GM06990 (cell line): ENCODE measurements at places on chromosomes 13 and 19.

DNA sequence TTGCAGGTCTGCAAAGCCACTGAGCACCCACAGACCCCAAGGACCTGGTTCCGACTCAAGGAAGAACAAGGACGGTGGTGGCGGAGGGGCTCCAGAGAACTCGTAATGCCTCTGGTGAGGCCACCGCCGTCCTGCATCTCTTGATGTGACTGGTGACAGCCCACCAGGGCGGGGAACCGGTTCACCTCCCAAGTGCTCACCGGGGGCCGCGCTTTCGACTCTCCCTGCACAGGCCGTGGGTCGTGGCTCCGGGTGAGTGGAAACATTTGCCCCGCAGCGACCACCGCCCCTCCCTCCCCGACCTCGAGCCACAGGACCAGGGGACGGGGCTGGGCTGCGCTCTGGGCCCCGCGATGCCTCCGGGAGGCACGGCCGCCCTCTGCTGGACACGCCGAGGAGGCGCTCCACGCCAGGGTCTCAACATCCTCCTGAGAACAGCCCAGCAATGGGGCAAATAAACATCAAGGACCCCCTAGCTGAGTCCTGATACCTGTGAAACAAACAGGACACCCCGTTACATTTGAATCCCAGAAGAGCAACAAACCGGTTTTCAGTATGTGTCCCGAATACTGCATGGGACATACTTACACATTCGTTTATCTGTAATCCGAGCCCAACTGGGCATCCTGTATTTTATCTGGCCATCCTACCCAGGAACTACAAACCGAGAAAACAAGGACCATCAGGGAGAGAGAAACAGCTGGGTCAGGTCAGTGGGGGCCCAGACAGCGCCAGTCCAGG lies 3.9 kb upstream of the PLPP2 start:
- DNase-seq, result no peak

DNA sequence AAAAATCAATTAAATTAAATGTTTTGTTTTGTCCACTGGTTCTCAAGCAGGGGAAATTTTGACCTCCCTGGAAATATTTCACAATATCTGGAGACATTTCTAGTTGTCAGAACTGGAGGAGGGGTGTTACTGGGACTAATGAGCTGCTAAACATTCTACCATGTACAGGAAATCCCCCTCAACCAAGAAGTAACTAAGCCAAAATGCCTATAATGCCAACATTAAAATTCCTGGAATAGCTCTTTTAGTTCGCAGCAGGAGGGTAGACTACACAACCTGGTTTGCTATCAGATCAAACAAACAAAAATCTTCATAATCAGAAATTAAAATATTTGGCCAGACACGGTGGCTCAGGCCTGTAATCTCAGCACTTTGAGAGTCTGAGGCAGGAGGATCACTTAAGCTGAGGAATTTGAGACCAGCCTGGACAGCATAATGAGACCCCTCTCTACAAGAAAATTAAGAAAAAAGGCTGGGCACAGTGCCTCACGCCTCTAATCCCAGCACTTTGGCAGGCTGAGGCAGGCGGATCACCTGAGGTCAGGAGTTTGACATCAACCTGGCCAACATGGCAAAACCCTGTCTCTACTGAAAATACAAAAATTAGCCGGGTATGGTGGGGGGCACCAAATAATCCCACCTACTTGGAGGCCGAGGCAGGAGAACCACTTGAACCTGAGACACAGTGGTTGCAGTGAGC lies 13.7 kb upstream of the SMARCA4 start:
- no peak for DNase-seq

GRCh38 chr13:106432636-106433035 lies 102.8 kb downstream of the EFNB2 start:
- DNase-seq, result no peak

DNA sequence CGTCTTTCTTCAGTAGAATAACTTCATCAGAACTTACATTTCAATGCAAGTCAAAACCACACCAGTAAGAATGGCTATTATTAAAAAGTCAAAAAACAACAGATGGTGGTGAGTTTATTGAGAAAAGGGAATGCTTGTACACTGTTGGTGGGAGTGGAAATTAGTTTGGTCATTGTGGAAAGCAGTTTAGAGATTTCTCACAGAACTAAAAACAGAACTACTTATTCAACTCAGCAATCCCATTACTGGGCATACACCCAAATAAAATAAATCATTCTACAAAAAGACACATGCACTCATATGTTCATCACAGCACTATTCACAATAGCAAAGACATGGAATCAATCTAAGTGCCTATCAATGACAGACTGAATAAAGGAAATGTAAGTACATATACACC lies 231.2 kb downstream of the NHLRC3 start:
- DNase-seq, result no peak

GRCh38 chr13:47085346-47085745 lies 188.5 kb upstream of the HTR2A start:
- DNase-seq, result no peak

DNA sequence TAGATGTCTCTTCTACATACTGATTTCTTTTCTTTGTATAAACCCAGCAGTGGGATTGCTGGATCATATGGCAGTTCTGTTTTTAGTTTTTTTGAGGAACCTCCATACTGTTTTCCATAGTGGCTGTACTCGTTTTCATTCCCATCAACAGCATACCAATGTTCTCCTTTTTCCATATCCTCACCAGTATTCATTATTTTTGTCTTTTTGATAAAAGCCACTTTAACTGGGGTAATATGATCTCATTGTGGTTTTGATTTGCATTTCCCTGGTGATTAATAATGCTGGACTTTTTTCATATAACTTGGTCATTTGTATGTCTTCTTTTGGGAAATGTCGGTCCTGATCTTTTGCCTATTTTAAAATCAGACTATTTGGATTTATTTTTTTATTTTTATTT lies 108.5 kb downstream of the PAN3 start:
- no peak for DNase-seq

- DNase-seq, result no peak
Measured at GRCh38 chr19:1757468-1758230, 4.3 kb downstream of the ONECUT3 start.

DNA sequence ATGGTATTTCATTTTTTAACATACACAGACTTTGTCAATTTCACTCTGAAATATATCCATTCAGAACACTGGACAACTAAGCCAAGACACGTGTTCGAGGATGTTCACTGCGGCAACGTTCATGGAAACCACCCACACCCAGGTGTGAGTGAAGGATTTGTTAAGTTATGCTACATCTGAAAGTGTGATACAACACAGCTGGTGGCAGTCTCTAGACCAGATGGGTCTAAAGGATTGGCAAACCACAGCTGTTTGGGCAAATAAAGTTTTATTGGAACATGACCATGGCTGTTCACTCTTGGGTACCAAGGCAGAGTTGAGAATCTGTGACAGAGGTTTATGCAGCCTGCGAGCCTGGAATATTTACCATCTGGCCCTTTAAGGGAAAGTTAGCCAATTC lies 12.0 kb downstream of the SLC7A9 start:
- no peak for DNase-seq

GRCh38 chr19:17778968-17779929 lies 15.7 kb upstream of the B3GNT3 start:
- no peak for DNase-seq

DNA sequence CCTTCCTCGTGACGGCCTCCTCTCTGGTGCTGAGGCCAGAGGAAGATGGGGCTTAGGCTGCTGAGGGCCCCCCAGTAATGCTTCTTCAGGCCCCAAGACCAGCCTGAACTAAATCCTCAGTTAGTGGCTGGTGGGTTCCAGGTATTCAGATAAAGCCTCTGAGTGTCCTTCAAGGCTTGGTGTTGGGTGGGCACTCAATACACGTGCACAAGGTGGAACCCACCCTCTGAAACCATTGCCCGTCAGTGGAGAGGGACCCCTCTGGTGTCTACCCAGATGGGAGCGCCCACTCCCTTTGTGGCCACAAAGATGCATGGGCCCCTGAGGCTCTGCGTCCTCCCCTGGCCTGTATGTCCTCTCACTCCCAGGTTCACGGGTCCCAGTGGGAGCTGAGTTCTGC lies 79.0 kb downstream of the IER2 start:
- no peak for DNase-seq

DNA sequence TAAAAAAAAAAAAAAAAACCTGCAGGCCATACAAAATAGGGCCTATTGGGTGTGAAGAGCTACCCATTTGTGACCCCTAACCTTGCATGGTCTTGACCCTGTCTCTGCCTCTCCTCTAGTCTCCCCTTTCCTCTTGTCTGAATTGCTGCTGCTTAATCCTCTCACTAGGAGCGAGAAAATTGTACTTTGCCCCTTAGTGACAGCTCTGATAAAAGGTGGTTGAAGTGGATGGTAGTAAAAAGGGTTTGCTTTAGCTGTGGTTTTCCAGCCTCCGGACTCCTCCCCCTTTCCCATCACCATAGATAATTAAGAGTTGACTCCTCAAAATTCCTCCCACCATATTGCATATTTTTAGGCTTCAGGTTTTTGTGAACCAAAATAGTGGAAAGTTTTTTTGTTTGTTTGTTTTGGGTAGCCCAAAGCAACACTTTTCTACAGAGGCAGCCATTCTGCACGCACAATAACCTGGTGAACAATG lies 23.5 kb downstream of the ACTN4 start:
- DNase-seq, result no peak

DNA sequence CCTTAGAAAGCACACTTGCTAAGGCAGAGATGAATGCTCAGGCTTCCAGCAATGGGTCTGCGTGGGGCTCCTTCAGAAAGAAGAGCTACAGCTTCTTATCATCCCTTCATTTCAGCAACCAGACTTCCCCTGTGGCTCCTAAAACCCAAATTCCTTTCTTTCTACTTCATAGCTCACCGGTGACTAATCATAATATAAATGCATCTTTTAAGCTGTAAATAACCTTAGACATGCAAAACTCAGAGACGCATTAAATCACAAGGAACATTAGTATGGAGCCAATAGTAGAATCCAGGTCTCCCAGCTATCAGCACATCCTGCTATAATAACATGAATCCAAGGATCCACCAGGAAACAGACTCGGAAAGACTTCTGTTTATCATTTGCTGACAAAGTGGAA lies 375.6 kb downstream of the COG6 start:
- no peak for DNase-seq

DNA sequence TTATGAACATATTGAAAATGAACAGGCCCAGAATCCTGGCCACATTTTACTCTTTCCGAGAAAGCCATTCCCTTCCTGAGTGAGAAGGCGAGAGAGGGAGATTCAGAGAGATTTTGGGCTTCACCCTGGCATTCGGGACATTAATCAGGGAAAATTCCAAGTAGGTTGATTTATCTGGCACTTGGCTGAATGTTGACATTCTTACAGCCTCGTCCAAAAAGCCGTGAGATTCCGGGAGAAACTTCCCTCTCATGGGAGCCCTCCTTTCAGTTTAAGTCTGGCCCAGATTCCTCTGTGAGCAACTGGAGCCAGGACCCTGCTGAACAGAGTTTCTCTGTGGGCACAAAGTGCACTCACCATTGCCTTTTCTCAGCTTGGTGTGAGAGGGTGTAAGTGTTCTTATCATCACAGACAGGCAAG lies 129.2 kb upstream of the PEG3 start:
- DNase-seq, result no peak

DNA sequence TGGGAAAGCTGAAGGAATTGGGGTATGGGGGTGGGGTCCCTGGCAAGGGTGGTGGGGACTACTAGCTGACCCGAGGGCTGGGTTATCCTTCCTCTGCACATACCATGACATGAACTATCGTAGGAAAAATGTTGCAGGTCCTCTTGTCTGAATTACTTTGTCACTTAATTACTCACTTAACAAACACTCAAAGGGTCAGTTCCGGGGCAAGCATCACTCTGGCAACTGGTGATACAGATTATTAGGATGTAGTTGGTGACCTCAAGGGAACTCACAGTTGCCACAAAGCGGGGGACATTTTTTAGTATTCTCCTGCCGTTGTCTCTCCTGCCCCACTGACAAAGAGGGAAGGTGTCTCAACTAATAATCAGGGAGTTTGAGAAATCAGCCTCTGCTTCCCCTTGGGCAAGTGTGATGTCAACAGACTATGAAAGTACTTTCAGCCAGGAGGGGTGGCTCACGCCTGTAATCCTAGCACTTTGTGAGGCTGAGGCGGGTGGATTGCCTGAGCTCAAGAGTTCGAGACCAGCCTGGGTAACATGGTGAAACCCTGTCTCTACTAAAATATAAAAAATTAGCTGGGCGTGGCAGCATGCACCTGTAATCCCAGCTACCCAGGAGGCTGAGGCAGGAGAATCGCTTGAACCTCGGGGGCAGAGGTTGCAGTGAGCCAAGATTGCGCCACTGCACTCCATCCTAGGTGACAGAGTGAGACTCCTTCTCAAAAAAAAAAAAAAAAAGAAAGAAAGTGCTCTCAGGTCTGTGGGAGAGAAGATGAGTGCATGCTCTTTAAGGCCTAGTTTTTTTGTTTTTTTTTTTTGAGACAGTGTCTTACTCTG lies 10.3 kb downstream of the DNAJB1 start:
- DNase-seq, result no peak

DNA sequence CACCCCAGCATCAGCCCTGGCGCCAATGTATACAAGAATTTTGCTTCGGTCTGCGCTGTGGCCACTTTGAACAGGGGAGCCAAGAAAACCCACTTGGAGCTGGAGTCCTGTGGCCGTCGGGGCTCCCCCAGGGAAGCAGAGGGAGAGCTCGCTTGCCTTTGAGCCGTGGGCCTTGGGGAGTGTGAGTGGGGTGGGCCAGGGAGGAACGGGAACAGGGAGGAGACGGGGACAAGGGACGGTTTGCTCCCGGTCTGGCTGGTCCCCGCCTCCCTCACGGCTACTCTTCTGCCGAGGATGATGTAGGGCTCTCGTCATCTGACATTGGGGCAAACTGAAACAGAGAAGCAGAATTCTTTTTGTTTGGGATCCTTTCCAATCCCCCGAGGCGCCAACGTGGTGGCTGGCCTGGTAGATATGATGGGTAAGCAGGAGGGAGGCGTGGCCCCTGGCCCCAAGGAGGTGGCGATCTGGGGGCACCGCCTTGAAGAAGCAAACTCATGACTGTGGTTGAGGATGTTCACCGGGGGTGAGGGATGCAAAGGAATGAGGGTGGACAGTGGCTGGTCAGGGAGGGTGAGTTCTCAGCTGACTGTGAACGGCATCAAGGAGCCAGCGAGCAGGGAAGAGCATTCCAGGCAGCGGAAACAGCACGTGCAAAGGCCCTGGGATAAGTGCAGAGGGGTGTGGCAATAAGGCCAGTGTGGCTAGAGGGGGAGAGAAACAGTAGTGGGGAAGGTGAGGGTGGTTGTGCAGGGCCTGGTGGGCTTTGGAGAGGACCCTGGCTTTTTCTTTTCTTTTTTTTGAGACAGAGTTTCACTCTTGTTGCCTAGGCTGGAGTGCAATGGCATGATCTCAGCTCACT lies 10.9 kb upstream of the SPC24 start:
- no peak for DNase-seq

- no peak for DNase-seq
Measured at GRCh38 chr13:20877902-20878301, 24.6 kb downstream of the XPO4 start.
